ENCODE measurements at places on chromosomes 12 and 14. TPM values are rescaled to one million over a fixed set of nuclear protein-coding genes. Genes with fewer than 3 reads are reported as not detected.

GRCh38 chr14:51211149-51211548 is 28.9 kb upstream of the TMX1 start:
- DNase-seq = peak; percentile 24

GRCh38 chr14:73467377-73467776 is 9.0 kb upstream of the NUMB start:
- no peak for DNase-seq

GRCh38 chr12:109671502-109671901 is 42.1 kb upstream of the FAM222A start:
- DNase-seq = no peak

GRCh38 chr14:24416932-24417619 is 12.4 kb downstream of the CBLN3 start:
- peak; percentile 36 for DNase-seq

DNA sequence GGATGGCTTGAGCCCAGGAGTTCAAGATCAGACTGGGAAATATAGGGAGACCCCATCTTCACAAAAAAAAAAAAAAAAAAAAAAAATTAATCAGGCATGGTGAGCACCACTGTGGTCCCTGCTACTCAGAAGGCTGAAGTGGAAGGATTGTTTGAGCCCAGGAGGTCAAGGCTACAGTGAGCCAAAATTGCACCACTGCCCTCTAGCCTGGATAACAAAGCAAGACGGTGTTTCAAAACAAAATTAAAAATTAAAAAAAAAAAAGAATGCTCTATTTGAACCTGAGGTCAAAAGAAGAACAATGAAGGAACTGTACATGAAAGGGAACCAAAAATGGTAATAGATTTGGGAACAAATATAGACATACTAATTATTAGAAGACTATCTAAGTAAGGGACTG is 40.4 kb downstream of the BMP4 start:
- no peak for DNase-seq

DNA sequence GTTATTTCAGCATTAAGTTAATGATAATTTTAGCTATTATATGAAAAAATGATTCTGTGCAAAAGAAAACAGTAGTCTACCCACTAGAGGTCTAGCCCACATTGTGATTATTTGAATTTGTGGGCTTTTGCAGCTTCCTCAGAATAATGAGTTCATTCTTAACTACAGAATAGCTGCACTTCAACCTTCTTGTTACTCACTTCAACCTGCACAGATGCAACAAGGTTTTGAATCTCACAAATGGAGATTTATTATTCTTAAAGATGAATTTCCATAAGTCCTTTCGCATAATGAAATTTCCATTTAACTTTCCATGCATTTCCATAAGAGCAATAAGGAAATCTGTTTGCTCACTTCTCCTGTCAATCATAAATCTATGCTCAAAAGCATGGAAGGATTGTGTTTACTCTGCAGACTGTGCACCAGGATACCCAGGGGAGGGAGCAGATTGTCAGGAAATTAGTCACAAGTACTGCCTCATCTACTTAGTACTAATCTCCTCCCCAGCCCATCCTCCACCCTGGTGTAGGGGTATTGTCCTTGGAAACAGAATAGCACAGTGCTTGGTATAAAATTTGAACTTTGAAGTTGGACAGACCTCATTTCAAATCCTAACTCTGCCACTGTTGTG is 24.1 kb downstream of the PTGER2 start:
- DNase-seq = peak; percentile 52

DNA sequence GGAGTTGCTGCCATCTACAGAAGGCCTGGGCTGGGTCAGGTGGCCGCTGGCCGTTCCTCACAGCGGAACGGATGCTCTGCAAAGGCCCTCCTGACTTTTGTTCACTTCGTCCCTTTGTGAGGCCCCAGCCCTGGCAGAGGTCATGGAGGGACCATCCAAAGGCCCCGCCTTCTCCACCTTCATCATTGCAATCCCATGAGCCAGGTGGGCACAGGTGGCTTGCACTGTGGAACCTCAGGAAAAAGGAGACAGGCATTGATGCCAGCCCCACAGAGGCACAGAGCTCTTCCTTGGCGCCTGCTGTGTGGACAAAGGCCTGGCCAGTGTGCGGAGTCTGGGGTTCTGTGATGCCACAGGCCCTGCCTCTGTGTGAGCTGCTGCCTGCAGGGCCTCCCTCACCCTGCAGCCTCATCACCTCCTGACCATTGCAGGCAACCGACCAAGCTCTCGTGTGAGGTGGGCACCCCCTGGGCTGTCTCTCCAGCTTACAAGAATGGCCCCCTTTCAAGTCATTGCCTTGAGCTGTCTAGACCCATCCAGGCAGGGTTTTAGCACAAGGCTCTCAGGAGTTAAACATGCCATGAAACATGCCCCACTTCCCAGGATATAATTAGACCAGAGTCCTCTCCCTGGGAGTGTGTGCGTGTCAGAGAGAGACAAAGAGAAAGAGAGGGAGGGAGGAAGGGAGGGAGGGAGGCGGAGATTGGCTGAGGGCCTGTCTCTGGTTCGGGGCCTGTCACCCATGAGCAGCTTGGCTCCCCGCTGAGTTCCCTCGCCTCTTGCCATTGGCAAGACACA is 19.3 kb downstream of the NFKBIA start:
- DNase-seq = peak; percentile 87

- no peak for DNase-seq
Observed at GRCh38 chr12:68972595-68972994, 39.6 kb upstream of the CPM start.

GRCh38 chr12:109902891-109903418 is 2.9 kb downstream of the TCHP start:
- no peak for DNase-seq

DNA sequence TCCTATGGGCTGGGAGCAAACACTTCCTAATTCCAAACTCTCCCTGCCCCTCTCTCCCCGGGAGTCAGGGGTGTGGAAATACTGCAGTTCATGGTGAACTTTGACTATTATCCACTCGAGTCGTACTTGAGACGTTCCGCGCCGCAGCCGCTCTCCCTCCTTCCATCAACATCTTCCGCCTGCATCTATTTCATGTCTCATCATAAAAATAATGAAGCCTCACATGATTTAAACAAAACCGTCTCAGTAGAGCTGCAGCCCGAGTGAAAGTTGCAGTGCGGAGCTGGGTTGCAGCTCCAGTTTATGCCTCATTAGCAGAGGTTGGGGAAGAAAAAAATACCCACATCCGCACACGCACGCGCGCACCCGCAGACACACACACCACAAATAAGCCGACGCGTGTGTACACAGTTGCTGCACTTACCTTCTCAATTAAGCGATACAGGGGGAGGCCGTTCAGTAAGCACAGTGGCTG is 283 bp downstream of the LMO3 start:
- DNase-seq = peak; percentile 43

DNA sequence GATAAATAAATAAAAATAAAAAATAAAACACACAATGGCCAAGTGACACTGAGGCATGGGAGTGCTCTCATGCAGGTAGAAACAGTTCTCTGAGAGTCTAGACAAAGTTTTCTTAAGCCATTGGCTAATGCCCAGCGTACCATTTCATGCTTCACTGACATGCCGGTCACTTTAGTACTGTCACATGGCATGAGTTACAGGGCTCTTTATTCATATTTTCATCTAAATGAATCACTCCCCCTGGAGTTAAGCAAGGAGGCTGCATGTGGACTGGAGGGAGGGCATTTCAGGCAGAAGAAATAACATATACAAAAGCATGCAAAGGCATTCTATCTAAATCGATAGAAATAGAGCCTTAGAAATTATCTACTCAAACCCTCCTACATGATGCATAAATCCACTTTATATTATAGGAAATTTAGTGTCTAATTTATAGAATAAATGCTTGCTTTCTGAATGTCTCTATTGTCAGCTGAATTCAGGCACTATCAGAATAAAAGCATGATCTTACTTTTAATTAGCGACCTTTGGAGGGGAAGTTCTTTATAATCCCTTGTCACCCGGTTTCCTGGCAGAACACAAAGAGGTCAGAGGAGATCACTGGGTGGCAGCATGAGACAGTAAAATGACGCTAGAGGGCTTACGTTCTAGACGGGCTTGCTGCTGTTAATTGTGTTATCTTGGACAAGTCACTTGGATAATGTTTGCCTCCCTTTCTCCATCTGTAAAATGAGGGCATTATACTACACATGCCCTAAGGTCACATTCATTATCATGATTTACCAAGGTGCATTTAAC is 17.5 kb downstream of the DYRK4 start:
- peak; percentile 47 for DNase-seq

GRCh38 chr14:23639048-23639890 is 3.1 kb downstream of the DHRS2 start:
- DNase-seq = no peak

GRCh38 chr12:71858848-71859247 is 19.3 kb downstream of the TBC1D15 start:
- no peak for DNase-seq

DNA sequence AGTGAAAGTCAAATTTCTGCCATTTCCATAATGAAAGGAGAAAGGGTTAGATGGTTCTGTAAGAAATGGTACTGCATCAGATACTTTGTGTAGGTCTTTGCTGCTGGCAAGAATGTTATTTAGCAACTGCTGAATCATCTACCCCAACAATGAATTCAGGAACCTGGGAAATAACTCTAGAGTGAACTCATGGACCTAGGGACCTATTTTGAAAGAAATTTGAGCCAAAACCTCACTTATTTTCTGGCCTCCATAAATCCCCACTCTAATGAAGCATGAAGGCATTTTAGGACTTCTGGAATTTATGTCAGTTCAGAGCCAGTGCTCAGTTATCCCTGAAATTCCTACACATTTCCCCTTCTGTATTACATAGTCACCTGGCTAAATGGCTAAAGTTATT is 50.9 kb upstream of the CPNE8 start:
- no peak for DNase-seq

DNA sequence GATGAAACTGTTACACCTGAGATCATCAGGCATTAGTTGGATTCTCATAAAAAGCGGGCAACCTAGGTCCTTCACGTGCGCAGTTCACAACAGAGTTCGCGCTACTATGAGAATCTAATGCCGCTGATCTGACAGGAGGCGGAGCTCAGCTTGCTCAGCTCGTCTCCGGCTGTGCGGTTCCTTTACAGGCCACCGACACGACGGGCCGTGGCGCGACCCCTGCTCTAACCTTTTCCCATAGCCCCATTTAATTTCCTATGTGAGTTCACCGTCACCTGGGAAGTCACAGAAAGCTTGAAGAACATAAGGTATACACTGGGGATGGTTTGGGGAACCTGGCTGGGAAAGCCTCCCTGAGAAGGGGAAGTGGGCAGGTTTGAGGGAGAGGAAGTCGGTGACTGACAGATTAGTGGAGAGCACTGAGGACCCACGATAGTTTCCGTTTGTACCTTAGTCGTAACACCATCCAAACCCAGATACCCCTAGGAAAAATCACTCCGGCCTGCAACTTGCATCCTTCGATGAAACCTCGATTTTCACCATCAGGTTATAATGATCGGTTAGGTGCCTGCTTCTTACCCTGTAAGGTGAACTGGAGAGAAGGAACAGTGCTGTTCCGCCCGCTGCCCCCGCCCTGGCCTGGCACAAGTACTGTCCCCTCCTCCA is 2.8 kb upstream of the AAAS start:
- DNase-seq = peak; percentile 45

GRCh38 chr14:95523051-95523814 is 6.8 kb upstream of the SYNE3 start:
- no peak for DNase-seq

- DNase-seq = peak; percentile 25
Observed at GRCh38 chr14:93269341-93270068, 62.4 kb downstream of the UBR7 start.

DNA sequence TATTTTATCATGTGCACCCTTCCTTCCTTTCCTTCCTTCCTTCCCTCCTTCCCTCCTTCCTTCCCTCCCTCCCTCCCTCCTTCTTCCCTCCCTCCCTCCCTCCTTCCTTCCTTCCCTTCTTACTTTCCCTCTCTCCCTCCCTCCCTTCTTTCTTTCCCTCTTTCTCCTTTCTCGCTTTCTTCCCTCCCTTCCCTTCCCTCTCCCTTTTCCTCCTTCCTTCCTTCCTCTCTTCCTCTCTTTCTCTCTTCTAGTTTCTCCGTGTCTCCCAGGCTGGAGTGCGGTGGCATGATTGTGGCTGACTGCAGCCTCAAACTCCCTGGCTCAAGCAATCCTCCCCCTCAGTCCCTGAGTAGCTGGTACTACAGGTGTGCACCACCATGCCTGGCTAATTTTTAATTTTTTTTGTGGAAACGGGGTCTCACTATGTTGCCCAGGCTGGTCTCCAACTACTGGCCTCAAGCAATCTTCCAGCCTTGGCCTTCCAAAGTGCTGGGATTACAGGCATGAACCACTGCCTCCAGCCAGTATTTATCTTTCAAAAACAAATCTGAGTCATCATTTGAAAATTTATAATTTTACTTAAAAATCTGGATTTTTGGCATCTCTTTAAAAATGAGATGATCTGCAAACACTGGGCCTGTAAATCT is 7.8 kb downstream of the C1RL start:
- no peak for DNase-seq

GRCh38 chr12:70692681-70693288 is 55.6 kb upstream of the PTPRB start:
- peak; percentile 5 for DNase-seq

DNA sequence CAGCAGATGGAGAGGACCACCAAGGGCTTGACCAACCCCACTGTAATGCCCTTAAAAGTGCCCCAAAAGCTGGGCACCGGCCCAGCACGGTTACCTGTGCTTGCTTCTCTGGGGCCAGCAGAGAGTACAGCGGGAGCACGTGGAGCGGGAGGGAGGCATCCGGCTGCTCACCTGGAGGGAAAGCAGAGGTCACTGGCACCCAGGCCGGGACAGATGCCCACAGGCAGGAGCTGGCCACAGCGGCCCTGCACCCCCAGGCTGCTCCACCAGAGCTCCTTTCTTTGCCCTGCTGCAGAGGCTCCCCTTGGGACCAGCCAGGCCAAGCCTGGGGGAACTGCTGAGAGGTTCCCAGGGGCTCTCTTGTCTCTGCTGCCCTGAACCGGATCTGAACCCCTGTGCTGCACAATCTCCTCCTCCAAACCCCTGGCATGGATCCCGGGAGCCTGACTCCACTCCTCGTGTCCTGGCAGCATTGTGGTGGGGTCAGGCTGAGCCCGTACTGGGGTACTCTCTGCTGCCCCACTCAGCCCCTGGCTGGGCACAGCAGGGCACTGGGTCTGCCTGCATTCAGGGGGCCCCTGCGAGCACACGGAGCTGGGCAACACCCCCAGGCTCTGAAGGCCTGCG is 24.0 kb downstream of the DHX37 start:
- no peak for DNase-seq

GRCh38 chr12:30945443-30946164 is 19.1 kb downstream of the TSPAN11 start:
- no peak for DNase-seq

- peak; percentile 79 for DNase-seq
Observed at GRCh38 chr12:94767956-94768355, 117.6 kb upstream of the TMCC3 start.

GRCh38 chr12:113237748-113238147 is 16.5 kb downstream of the TPCN1 start:
- no peak for DNase-seq

Gene RTN1
- 1.2 TPM for total RNA-seq

Gene EVL
- 32.8 TPM for total RNA-seq

Gene TSPAN31
- total RNA-seq = 26.3 TPM

Gene LMNTD1
- 0.18 TPM for total RNA-seq

Gene TEX52
- not detected for total RNA-seq

Gene SYNJ2BP
- total RNA-seq = 34.2 TPM

Gene AHNAK2
- total RNA-seq = 21.6 TPM

Gene SLC10A1
- total RNA-seq = not detected

Gene IL26
- not detected for total RNA-seq

Gene RNASE2
- total RNA-seq = 0.13 TPM

Gene TPH2
- total RNA-seq = not detected
